ENCODE measurements at places on chromosomes 7 and 10.

- no peak for DNase-seq
These were observed 62.5 kb downstream of the PIK3CG start for GRCh38 chr7:106927536-106927935.

DNA sequence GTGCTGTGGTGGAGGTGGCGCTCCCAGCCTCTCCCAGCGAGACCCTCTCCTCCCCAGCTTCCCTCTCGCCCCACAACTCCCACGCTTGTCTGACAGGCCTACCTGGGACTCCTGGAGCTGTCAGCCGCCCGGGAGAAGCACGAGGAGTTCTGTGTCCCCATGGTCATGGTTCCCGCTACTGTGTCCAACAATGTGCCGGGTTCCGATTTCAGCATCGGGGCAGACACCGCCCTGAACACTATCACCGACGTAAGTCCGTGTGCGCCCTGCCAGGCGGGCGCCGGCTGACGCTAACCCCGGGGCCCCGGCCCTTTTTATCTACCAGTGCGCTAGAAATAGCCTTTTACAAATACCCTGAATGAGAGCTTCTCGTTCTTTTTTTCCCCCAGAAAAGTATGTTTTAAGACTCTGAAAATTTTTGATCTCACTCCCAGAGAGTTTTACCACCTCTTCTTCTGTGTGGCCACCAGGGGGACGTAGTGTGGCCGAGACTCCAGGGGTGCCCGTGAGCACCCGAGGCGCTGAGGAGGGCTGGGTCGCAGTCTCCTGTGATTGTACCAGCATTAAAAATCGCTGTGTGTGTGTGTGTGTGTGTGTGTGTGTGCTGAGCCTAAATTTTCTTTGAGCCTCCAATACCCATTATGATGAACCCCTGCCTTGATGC, 52.6 kb downstream of the PFKP start:
- no peak for DNase-seq

DNA sequence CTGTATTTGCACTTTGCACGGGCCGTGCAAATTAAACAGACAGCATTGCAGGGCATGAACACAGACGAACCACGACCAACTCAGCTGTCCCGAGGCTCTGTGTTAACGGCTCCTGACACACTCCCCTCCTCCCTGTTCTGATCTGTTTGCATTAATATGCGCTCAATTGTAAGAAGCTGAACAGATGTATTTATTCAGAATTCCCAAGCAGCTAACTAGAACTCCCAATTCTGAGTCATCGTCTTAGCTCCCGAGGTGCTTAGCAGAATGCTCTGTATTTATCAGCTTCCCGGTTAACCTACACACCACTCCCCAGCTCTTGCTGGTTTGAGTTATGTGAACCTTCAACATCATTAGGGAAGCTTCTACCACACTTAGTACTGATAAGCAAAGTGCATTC, 286.4 kb downstream of the PTPRN2 start:
- DNase-seq: no peak

- no peak for DNase-seq
These were observed 1.3 kb downstream of the ADAM22 start for GRCh38 chr7:87935384-87935706.

DNA sequence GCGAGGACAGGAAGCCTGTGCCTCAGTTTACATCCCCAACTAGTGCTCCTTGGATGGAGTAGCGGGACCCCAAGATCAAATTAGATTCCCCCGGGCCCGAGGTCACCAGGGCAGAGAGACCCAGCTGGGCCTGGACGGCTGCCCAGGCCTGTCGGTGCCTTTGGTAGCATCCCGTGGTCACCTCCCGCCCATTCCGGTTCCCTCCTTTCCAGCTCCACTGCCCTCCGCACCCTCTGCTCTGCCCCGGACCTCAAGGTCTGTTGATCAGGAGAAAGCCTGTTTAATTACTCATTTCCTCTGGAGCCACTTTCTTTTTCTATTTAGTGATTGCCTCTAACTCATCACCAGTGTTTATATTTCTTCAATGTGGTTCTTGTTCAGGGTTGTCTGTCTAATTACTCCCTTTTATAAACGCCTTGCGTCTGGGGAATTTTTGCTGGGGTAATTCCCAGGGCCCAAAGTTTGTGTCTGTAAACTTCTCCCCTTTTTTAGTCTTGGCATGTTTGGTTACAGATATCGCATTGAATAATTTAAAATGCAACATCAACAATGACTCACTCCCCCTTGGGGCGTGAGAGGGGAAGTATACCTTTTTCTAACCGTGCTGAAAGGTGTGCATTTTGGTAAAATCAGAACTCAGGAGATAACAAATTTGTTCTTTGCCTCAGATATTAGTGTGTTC, 1.9 kb downstream of the FOXK1 start:
- peak; percentile 93 for DNase-seq

GRCh38 chr10:15158972-15159371, 9.5 kb downstream of the NMT2 start:
- DNase-seq: no peak

GRCh38 chr10:99346247-99346646, 17.1 kb downstream of the CNNM1 start:
- DNase-seq: peak; percentile 64

DNA sequence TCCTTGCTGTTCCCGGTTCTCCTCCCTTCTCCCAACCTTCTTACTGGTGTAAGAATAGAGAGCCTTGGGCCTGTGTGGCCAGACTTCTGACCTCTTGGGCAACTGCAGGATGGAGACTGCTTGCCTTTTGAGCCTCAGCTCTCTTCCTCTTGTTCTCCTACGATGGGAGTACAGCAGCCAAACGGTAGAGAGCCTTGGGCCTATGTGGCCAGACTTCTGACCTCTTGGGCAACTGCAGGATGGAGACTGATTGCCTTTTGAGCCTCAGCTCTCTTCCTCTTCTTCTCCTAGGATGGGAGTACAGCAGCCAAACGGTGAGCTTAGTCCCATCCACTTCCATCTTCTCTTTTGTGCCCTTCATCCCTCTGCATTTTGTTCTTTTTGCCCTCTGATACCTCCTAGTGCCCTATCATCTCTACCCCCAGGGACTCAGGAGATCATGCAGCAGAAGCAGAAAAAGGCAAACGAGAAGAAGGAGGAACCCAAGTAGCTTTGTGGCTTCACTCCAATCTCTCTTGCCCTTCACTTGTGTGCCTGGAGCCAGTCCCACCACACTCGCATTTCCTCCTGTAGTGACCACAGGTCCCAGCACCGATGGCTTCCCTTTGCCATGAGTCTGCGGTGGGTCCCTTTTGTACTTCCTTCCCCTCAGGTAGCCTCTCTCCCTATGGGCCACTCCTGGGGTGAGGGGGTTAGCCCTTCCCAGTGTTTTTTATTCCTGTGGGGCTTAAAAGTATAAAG, 15.3 kb downstream of the SLC25A13 start:
- no peak for DNase-seq

- peak; percentile 64 for DNase-seq
These were observed 51.4 kb downstream of the BTAF1 start for GRCh38 chr10:91974960-91975359.

Measured in kidney tubule cell (primary cell).